ENCODE measurements at places on chromosomes 6 and 20.

DNA sequence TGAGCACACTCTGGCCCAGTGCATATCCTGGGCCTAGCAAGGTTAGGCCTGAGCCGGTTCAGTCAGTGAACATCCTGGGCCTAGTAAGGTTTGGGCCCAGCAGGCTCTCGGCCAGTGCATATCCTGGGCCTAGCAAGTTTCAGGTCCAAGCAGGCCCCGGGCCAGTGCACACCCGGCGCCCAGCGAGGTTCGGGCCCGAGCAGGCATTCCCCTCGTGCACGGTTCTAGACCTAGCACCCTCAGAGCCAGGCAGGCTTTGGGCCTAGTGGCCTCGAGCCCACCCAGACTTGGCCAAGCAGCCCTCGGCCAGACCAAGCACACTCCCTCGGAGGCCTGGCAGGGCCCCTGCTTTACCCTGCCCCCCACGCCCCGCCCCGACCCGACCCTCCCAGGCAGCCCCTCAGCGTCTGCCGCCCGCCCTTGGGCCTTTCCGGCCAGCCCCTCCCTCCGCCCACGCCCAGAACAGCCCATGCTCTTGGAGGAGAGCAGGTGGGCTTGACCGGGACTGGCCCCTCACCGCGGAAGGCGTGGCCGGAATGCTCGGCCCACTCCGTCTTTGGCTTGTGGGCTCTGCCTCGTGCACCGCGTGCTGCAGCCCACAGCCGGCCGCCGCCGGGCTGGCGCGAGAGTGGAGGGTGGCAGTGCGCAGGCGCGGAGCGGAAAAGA is at the start of gene CTCFL:
Gene CTCFL (minus strand): TSS at position 630 of the 666 bp plus-strand sequence. CDS start 935 bp downstream, outside the sequence.
- no peak for DNase-seq

GRCh38 chr20:56899506-56899905 is 270.4 kb downstream of the TFAP2C start:
- no peak for DNase-seq

- no peak for DNase-seq
Observed at GRCh38 chr6:4176907-4177306, 41.5 kb upstream of the ECI2 start.

DNA sequence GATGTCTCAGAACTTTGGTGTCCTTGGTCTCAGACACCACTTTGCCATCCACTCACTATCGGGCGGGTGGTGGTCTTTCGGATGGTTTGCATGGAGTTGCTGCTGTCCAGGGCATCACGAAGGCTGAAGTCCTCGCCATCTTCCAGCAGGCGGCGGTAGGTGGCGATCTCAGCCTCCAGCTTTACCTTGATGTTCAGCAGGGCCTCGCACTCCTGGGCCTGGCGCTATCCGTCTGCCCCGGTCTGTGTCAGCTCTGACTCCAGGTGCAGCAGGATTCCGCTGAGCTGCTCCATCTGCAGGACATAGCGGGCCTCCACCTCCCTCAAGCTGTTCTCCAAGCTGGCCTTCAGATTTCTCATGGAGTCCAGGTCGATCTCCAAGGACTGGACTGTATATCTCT is 36.0 kb downstream of the ZNF311 start:
- no peak for DNase-seq
